ENCODE measurements at places on chromosomes 1 and 21.

GRCh38 chr1:33319186-33319948 is 1.5 kb downstream of the A3GALT2 start:
- DNase-seq = no peak

DNA sequence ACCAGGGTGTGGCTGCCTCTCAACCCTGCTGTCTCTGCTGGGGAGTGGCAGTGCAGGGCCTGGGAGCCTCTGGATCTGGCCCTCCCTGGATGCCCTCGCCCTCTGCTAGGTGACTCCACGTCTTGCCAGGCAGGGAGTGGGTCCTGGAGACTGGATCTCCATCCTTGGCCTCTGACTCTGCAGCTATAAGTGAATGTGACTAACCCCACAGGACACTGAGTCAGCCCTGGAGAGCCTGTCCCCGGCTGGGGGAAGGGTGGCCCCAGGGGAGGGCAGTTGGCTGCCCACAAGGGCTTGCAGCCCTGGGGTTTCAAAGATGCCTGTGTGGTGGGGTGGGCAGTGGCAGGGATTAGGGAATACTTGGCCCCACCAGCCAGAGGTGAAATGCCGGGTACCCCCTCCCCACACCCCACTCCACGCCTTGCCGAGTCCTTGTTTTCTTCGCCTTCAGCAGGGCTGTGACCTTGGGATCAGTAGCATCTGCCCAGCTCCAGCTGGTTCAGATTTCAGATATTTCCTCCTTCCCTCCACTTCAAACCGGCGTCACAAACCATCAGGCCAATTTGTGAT is 1.9 kb upstream of the MYBPH start:
- DNase-seq = no peak

DNA sequence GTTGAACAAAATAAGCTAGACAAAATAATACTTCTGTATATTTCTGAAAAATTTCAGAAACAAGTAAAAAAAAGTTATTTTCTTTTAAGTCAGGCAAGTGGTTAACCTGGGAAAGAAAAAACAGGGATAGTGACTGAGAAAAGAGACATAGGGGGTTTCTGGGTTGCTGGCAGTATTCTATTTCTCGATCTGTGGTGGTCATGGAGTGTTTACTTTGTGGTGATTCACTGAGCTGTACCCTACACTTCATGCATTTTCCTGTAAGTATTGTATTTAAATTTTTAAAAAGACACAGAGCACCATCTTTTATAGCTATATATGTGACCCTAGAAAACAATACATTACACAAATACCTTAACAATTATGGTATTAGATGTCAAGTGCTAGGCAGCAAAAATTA is 58.2 kb downstream of the ZNF644 start:
- no peak for DNase-seq

- DNase-seq = no peak
These were observed 325.3 kb downstream of the PTBP2 start for GRCh38 chr1:97046765-97047420.

DNA sequence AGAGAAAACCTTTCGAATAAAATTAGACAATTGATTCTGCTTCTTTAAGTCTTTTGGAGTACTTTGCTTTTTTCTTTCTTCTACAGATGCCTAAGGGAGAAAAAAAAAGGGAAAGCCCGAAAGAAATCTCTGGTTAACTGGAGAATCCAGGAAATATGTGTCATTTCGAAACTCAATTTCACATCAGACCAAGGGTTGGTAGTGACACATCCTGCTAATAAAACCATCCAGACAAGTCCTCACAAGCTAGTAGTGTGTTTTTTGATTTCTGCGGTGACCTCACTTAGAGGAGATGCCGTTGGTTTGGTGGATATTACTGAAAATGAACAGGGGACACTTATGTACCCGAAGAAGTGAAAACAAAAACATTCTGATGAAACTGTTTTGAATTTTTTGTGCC is 726.5 kb upstream of the ADAMTS5 start:
- DNase-seq = no peak

Measured in stimulated activated CD8-positive, alpha-beta memory T cell treated with anti-CD3 and anti-CD28 coated beads, Interleukin-7, amount 100 ng/mL, for 4 hours (primary cell).